ENCODE measurements at places on chromosomes 3 and 15.

GRCh38 chr3:148330542-148330941, 367.2 kb upstream of the AGTR1 start:
- DNase-seq, result no peak

- no peak for DNase-seq
Observed at GRCh38 chr3:37768107-37768809, 93.4 kb upstream of the CTDSPL start.

DNA sequence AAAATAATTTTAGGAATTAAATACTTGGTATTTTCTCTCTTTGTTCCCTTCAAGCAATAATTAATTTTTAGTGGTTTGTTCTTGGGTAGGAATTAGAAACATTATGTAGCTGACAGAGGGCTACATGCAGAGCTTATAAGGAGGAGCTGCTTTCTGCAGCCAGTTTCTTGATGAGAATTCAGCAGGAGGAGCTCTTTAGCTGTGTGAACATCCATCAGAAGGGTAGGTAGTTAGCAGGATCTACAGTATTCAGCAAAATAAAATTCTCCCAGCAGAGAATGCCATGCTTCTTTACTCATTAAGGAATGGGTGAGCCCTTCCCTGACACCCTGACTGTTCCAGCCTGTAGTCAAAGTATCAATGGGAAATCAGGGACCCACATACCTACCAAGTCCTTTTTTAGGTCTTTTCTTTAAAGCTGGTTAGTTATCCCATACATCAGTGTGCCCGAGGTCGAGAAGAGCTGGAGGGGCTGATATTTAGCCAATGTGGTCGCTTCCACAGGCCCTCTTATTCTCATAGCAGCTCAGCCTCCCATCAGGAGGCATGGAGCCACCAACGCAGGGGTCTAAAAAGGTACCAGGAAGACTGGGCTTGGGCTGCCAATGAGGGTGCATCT, 54.0 kb downstream of the KCNAB1 start:
- DNase-seq, result no peak

- no peak for DNase-seq
Observed at GRCh38 chr3:177944228-177944661, 592.0 kb upstream of the KCNMB2 start.

DNA sequence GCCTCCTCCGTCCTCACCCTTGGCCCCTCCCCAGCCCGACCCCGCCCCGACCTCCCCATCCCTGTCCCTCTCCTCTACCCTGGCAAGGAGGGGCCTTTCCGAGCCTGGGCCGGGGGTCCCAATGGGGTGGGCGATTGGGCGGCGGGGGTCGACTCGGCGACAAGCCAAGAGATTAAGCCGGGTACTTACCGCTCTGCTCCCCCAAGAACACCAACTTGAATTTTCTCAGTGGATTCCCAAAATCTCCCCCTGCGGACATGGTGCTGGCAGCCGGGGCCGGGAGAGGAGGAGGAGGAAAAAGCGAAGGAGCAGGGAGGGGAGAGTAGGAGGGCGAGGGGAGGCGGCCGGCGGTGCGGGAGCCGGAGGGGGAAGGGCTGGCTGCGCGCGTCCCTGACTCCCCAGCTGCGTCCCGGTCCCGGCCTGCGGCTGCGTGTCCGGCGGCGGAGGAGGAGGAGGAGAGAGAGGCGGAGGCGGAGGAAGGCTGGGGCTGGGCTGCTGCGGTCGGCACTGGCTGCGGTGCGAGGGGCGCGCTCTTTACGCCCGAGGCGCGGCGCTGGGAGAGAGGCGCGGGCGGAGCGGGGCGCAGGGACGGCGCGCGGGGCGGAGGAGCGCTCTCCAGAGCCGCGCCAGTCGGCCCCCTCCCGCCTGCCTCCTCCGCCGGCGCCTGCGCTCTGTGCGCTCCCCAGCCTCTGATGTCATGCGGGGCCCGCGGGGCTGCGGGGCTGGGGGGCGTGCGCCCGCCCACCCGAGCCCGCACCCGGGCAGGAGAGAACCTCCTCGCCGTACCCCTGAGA, at the start of gene RAB6B:
TSS of gene RAB6B (minus strand) at position 675 of the 794 bp plus-strand sequence. CDS start at position 259, 416 bp downstream.
- DNase-seq, result no peak

DNA sequence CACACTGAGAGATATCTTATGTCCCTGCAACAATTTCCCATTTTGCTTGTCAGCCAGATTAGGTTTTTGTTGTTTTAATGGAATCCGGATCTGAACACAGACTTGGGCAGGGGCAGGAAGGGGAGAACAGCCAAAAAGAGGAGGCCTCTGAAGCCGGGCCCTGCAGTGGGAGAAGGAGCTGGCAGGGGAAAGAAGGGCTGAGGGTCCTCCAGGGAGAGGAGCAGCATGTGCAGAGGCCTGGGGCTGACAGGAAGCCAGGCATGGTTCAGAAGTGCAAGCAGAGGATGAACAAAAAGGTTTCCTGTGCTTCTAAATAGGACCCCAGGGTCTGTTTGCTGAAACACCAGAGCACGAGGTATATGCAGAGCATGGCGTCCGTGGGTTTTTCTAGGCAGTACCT, 49.1 kb upstream of the POMGNT2 start:
- DNase-seq, result no peak

DNA sequence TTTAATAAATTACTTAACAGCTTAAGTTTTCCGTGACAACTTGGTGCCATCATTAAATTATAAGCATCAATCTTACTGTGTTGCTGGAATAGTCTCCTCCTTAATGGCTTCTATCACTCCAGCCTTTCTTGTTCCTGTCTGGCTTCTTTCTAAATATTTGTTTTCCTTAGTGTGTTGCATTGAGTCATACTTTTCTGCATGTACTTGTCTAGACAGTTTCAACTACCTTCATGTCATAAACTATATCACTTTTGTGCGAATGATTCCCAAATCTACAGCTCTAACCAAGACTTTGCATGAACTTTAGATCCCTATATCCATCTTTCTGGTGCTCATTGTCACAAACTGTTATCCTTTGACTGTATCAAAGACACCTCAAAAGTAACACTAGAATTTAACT, 78.4 kb downstream of the AKAP13 start:
- DNase-seq, result no peak

DNA sequence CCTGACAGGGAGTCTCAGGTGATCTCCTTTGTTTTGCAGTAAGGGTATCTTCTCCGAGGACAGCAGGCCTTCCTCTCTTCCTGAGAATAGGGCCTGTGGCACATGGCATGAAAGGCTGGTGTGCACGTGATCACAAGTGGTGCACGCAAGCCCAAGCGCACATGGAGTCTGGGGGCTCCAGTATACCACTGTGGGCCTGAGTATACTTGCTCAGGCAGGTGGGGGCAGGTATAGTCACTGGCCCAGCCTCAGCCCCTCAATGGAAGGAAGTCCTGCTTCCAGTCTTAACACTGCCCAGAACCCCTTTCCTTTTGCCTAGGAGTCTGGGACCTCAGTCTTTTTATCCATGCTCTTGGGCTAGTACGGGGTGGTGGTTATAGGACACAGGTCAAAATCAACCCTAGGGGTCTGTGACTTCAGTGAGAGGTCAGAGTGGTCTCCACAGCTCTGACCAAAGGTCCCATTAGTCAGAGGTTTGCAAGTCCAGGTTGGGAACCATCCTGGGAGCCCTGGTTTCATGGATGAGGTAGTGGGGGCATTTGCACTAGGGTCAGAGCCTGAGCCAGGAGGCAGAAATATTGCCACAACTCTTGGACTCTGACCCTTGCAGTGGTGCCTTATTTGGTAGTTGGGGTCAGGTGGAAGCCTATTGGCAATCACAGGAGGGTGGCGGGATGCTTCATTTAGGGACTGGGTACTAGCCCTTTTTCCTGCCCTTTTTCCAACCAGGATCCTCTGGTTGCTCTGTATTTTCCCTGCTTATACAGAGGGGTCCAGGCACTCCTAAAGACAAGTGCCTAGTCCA, 823 bp upstream of the CCDC71 start:
- DNase-seq, result no peak

DNA sequence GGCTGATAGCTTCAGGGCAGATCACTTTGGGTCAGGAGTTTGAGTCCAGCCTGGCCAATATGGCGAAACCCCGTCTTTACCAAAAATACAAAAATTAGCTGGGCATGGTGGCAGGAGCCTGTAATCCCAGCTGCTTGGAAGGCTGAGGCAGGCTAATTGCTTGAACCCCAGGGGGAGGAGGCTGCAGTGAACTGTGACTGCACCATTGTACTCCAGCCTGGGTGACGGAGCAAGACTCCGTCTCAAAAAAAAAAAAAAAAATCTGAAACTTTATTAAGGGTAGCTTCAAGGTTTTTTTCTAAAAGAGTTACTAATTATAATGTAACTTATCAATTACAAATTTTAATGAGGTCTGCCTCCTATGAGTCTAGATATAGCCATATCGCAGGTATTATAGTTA, 5.1 kb downstream of the NECTIN3 start:
- no peak for DNase-seq

All from stimulated activated CD8-positive, alpha-beta memory T cell treated with anti-CD3 and anti-CD28 coated beads, Interleukin-4, amount 100 ng/mL, for 4 hours (primary cell).